ENCODE measurements at places on chromosomes 11 and 22.

GRCh38 chr11:75421902-75422247 is 11.1 kb downstream of the KLHL35 start:
- DNase-seq = no peak

DNA sequence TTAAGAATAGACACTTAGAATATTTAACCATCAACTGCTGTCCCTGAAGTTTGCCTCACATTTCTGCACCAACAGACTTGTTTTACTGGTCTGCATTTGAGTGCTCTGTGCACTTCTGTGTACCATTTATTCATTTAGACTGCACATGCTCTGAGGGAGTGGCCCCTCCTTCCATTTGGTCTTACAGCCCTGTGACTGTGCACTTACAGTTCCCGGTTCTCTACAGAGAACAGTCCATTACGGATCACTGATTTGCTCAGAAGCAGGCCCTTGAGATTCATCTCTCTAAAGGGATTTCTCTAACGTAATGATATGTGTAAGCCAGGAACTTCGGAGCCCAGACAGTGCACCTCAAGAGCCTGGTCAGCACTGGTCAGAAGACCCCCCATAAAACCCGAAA is 247.3 kb upstream of the BLID start:
- DNase-seq = no peak

- no peak for DNase-seq
Observed at GRCh38 chr11:68842427-68843051, 823 bp upstream of the CPT1A start.

GRCh38 chr22:24066865-24067264 is 55.8 kb downstream of the CABIN1 start:
- DNase-seq = no peak

- peak; percentile 24 for DNase-seq
Observed at GRCh38 chr22:45742866-45743450, 71.3 kb downstream of the ATXN10 start.

DNA sequence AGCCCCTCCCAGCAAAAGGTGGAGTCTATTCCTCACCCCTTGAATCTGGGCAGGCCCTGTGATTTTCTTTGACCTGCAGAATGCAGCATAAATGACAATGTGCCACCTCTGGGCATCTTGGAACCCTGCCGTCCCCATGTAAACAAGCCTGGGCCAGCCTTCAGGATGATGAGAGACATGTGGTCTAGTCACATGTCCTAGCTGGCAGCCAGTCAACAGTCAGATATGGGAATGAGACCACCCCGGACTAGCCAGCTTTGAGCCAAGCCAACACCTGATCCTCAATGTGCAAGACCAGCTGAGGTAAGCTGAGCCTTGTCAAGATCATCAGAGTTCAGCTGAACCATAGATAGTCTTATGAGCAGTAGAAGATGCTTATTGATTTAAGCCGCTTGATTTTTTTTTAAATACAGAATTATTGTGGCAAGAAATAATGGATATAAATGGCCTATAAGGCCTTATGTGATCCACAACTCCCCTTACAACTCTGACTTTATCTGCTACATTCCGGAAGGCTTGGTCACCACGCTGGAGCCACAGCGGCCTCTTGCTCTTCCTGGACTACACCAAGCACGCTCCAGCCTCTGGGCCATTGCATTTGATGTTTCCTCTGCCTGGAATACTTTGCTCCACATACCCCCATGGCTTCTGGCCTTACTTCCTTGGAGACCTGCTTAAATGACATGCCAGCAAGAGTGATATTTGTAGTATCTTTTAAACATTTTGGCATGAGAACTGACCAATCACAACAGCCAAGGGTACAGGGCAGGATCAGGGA is 225.9 kb upstream of the SESN3 start:
- no peak for DNase-seq

- no peak for DNase-seq
Observed at GRCh38 chr11:132424433-132424832, 1054.0 kb downstream of the NTM start.

- DNase-seq = no peak
Observed at GRCh38 chr11:68994161-68994893, 13.5 kb upstream of the MRGPRD start.

- no peak for DNase-seq
Observed at GRCh38 chr11:43459246-43459645, 100.5 kb downstream of the TTC17 start.

DNA sequence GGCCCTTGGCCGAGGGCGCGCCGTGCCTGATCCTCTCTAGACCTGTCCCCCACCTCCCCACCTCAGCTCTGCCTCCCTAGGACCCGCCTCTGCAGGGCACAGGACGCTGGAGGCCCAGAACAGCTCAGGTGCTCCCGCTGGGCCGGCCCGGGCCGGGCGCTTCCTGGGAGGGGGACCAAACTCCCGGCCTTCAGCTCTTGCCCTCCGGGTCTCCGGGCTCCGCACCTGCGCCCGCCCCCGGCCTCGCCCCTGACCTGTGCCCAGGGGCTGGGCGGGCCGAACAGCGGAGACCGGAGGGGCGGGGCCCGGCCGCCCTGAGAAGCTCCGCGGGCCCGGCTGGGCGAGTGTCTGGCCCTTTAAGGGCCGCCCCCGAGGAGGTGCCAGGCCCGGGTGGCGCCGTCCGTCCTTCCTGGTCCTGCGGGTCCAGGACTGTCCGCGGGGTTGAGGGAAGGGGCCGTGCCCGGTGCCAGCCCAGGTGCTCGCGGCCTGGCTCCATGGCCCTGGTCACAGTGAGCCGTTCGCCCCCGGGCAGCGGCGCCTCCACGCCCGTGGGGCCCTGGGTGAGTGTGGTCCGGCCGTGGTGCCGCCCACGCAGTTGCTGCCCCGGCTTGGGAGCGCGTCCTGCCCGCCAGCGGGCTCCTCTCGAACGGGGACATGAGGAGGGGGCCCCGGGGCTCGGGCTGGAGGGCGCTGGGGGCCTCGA is at the start of gene SSH3:
Gene SSH3 (plus strand): TSS at position 399 of the 703 bp plus-strand sequence. CDS start 96 bp downstream, at position 495.
- DNase-seq = peak; percentile 42

GRCh38 chr22:37870273-37870672 is 21.1 kb downstream of the EIF3L start:
- no peak for DNase-seq

Measured in NCI-H460 (cell line).